NCI-H2227 treated with DMSO at 0.1 percent for 48 hours (cell line): ENCODE measurements at places on chromosomes 16 and 17.
A peak's percentile ranks its signal among the peaks of the same experiment; 100 is the strongest.

DNA sequence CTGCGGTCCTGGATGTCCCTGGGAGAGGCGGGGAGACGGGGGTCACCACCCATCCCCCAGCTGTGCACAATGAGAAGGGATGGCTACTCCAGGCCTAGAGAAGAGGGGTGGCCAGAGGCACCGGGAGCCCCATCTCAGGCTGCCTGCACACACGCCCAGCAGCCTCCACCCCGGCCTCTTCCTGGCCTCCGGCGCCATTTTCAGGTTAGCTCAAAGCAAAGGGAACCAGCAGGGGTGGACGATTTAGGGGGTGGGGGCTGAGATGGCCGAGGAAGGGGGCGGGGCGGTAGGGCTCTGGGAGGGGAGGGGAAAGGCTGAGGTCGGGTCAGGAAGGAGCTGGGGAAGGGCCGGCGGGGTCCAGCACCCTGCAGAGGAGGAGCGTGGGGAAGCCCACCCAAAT lies 42.8 kb downstream of the SRCIN1 start:
- DNase-seq = no peak

- no peak for DNase-seq
Observed at GRCh38 chr17:13787636-13788035, 185.9 kb upstream of the HS3ST3A1 start.

- DNase-seq = peak; percentile 81
Observed at GRCh38 chr16:79770244-79771064, 169.9 kb upstream of the MAF start.

DNA sequence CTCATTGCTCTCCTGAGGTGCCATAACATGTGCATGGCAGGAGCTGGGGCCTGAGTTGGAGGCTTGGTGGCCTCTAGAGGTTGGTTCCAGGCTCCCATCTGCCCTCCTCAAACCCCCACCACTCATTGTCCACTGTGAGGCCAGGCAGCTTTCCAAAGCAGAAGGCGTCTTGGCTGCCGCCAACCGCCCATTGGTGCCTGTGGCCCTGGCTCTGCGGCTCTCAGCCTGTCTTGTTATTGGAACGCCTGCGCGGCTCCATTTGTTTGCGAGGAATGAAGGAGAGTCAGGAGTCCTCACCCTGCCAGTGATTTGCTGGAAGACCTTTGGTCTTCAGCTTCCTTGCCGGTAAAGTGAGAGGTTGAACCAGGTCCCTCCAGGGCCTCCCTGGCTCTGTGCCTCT lies 43.6 kb downstream of the OR1D5 start:
- DNase-seq = no peak

DNA sequence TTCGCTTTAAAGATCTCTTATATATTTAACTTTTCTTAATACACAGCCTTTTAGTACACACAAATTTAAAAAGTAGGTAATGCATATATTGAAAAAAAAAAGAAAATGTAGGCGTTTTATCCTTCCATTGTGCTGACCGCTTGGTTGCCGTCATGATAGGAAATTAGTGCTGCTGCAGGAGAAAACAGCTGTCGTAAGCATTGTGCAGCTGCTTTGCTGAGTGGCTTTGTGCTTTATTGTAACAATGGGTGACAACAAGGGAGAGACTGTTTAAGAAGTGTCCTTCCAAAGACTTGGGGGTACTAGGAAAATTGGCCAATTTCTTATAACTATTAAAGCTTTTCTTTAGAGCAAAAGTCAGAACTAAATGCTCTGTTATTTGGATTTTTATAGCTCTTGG lies 5.0 kb downstream of the HERPUD1 start:
- no peak for DNase-seq

GRCh38 chr17:4899341-4900230 lies at the start of gene C17orf107:
Gene C17orf107, plus strand, starts transcription at chr17:4899536. Its CDS starts 227 bp downstream, at chr17:4899763.
- no peak for DNase-seq

DNA sequence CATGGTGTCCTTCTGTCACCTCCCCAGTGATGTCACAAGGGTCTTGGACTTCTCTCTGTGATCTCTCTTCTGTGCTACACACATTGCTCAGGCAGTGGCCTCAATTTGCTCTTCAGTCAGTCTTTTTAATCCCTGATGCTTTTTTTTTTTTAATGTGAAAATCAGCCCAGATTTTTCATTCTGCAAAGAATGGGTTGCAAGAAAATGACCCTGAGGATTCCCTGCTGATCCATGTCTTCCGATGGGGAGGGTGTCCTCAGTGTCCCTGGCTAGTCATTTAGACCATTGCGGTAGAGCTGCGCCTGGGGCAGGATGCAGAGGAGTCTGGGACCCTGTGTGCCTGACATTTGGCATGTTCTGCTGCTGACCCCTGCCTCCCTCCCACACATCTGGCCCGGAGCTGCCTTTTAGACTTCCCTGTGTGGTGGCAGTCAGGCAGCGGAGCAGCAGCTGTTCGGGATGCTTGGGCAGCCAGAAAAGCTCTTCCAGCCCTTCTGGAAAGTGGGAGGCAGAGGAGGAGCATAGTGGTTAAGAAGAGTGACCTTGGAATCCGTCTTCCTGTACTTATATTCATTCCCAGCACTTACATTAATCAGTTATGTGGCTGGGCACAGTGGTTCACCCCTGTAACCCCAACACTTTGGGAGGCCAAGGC lies 12.3 kb downstream of the GPT2 start:
- no peak for DNase-seq

DNA sequence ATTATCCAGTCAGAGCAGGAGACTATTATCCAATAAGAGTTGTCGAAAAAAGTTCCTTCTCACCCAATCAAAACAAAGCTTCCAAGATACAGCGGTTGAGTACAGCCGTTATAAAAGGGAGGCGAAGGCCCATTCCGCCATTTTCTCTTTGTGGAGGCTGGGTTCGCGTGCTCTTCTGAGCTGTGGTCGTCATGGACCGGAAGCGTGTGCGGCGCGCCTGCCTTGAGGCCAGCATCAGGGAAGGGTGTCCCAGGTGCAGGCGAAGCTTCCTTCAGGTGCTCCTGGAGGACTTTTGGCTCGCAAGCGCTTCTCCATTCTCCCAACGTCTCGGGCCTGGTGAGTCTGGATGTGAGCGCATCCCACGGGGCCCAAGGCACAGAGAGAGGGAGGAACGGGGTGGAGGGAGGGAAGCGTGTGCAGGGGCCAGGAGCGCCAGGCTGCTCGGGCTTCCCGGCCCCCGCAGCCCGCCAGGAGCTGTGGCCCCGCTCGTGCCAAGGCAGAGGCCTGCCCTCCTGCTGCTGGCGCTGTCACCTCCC lies 99.2 kb downstream of the GOSR1 start:
- no peak for DNase-seq

- no peak for DNase-seq
Observed at GRCh38 chr17:65070620-65071019, 14.1 kb upstream of the GNA13 start.

DNA sequence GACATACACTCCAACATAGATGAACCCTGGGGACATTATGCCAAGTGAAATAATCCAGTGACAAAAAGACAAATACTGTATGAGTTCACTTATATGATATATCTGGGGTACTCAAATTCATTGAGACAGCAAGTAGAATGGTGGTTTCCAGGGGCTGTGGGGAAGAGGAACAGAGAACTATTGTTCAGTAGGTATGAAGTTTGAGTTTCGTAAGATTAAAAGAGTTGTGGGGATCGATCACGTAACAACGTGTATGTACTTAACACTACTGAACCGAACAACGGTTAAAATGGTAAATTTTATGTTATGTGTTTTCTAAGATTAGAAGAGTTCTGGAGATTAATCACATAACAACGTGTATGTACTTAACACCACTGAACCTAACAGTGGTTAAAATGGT lies 100.8 kb downstream of the HS3ST3A1 start:
- no peak for DNase-seq

DNA sequence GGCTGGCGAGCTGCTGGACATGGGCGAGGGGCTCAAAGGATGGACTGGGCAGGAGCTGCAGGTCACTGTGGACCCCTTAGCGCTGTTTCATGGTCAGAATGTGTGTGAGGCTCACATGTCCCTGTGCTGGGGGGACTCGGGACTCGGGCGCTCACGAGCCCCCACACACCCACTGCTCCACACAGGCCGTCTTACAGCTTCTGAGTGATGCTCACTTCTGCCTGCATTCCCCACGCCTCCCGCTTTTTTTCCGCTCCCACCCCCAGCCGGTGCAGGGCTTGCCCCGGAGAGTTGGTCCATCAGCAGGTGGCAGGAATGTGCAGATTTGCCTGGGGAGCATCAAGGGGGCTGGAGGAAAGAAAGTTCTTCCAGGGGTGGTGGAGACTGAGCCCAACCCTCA lies 20.2 kb upstream of the JPT2 start:
- no peak for DNase-seq

GRCh38 chr17:3771140-3771539 lies 29.8 kb downstream of the ITGAE start:
- DNase-seq = no peak

- no peak for DNase-seq
Observed at GRCh38 chr16:77748421-77749005, 26.2 kb downstream of the NUDT7 start.

DNA sequence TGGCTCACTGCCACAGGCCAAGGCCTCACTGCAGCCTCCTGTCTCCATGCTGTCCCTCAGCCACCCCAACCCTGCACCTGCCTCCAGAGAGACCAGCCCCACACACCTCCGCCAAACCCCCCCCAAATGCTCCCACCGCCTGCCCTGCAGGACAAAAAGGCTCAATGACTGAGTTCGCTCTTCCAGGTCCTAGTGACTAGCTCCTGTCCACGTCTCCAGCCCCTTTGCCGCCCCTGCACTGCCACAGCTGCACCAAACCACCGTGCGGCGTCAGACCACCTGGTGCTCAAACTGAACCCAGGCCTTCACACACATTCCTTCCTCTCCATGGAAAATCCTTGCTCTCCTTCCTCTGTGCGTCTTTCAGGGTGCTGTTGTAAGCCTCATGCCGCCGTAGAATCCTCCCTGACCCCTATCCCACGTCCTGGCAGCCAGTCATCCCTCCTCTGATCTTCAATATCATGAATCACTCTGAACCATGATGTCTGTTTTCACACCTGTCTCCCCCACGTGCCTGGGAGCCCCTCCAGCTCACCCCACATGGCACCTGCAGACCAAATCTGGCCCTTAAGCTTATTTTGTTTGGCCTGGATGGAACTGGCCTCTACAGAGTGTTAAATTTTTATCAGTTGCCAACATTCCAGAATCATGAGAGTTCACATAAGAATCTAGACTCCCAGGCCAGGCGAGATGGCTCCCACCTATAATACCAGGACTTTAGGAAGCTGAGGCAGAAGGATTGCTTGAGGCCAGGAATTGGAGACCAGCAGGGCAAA lies 4.3 kb upstream of the GSG1L start:
- DNase-seq = no peak

DNA sequence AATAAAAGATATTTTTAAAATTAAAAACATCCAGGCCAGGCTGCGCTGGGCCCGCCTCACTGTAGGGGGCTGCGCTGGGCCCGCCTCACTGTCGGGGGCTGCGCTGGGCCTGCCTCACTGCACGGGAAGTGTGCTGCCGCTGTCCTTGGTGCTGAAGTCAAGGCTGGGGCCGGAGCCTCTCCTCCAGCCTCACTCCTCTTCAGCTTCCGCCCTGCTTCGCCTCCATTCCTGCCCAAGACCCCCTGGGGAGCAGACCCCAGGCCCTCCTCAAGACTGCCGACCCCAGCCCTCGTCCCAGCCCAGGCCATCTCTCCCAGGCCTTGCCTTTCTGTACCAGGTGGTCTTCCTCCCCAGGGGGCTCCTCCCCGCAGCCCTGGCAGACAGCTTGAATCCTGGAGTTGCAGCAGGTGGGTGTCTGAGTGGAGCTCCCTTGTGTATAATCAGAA lies 26.2 kb downstream of the ENDOV start:
- no peak for DNase-seq

- DNase-seq = no peak
Observed at GRCh38 chr16:3007957-3008689, 4.6 kb upstream of the CLDN9 start.

GRCh38 chr16:48481772-48482171 lies 96.6 kb upstream of the SIAH1 start:
- no peak for DNase-seq

- DNase-seq = peak; percentile 11
Observed at GRCh38 chr17:35244341-35245195, 1.7 kb downstream of the SLFN5 start.

GRCh38 chr17:45847747-45848146 lies 3.1 kb downstream of the SPPL2C start:
- no peak for DNase-seq

GRCh38 chr17:9371019-9371418 lies 204.6 kb downstream of the STX8 start:
- DNase-seq = peak; percentile 77
